ENCODE measurements at places on chromosomes 5 and 9. TPM values are rescaled to one million over a fixed set of nuclear protein-coding genes. Genes with fewer than 3 reads are reported as not detected.

DNA sequence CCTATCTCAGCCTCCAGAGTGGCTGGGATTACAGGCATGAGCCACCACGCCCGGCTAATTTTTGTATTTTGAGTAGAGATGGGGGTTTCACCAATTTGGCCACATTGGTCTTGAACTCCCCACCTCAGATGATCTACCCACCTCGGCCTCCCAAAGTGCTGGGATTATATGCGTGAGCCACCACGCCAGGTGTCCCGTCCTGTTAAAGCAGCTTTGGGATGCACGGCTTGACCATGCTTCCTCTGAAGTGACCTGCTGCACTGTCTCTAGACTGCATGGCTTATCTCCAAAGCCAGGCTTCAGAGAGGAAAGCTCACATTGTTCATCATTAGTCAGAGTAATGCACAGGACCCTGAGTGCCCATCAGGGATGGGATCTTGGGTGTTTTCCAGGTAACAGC, 45.4 kb downstream of the SEMA4D start:
- no peak for DNase-seq

- DNase-seq, result no peak
Observed at GRCh38 chr9:995192-995591, 18.7 kb downstream of the DMRT3 start.

TXNDC8 gene
- not detected for total RNA-seq

- DNase-seq, result no peak
Observed at GRCh38 chr5:120367896-120368634, 96.0 kb upstream of the PRR16 start.

SPATA31D4 gene
- not detected for total RNA-seq

DNA sequence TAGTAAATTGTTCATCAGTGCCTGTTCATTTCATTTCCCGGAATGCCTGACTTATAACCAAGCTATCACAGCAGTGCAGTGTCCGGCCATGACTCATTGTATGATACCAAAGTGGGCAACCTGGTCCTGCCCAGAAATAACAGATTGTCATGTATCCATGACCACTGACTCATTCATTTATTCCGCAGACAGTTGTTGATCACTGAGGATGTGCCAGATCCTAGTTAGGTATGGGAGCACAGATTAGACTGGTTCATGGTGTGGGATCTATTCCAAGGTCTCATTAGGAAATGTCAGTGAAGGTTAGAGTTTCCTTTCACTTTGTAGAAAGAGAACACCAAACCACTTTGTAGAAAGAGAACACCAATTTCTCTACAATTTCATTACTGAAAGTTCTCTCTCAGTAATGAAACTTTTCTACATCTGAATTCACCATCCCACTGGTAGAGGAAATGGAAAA, 8.7 kb downstream of the NREP start:
- DNase-seq, result no peak

PWWP2A gene
- total RNA-seq, result 36.7 TPM

DNA sequence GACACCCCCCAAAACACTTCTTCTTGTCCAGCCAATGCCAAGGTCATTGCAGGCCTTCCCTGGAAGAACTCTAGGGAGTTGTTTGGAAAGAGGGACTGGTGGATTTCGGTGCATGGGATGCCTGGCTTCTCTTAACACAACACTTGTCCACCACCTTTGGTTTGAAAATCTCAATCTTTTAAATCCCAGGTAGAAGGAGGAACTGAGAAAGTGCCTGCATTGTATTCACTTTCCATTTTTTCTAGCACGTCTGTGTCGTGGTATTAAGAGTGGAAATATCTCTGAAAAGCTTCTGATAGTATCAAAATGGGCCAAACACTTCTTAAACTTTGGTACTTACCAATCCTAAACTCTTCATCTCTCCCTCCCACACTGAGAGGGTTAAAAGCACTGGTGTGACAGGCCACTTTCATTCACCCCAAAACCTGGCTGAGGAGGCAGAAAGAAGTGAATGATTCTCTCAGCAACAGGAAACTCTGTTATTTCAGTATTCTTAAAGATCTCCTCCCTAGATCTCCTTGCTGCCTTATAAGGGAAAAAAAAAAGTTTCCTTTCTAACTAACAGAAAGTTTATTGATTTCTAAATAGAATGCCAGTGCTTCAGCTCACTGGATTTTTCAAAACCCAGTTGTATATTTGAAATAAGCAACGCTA, 3.9 kb upstream of the NFIB start:
- no peak for DNase-seq

GRCh38 chr5:112230606-112231005, 188.5 kb downstream of the EPB41L4A start:
- no peak for DNase-seq

DDX4 gene
- total RNA-seq, result 0.26 TPM

DNA sequence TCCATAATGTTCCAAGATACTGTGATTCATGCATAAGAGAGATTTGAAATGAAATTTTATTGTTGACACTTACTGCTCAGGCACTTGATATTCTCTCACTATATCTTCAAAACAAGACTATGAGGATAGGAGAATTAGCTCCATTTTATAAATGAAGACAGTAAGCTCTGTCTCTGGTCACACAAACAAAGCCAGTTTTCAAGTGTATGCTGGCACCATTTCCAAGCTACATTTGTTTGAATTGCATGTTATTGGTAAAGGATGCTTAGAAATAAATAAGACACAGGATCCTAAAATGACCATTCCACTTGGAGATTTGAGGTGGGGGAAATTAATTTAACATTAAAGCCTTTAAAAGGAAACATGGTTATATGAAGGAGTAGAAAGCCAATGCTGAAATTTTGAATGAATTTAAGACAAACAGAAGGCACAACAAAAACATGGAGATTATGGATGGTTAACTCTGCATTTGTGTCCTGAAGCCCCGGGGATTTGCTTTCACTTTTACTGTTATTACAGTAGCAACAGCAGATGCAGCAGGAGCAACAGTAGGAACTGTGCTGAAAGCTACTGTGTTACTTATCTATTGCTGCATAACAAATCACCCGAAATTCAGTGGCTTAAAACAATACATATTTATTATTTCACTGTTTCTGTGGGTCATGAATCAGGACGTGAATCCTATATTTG, 79.7 kb upstream of the ASTN2 start:
- DNase-seq, result no peak

DAB2IP gene
- total RNA-seq, result 26.0 TPM

DNA sequence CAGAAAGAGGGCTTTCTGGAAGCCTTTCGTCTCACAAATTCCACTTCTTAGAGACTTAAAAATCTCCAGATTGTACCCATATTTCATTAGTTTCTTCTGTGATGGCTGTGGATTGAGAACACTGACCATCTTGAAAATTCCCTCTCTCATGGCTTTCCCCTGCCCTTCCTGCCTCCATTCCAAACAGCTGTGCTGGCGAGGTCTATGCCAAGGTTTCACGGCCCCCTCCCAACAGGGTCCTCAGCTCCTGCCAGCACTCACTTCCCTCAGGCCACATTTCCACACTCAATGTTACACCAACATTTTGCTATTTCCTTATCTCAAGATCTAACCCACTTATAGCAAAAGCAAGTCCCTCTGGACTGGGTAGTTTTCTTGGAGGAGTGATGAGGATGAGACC, 40.3 kb upstream of the EQTN start:
- no peak for DNase-seq

CDC20B gene
- total RNA-seq, result not detected

DNA sequence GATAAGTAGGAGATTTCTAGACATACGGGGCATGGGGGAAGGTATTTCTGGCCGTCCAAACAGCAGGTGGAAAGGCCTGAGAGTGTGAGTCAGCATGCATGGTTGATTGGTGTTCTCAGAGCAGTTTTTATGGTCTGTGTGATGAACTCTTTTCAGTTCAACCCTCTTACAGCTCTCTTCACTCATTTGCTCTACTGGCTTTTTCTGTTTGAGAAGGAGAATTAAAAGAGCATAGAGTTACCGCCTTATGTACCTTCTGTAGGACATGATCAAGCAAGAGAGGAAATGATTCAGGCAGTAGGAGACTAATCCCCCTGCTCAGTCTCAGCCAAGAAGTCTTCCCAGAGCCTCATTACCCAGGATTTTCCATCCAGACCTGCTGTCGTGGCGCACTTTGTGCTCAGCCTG, 92.4 kb downstream of the PRDM6 start:
- DNase-seq, result no peak

DNA sequence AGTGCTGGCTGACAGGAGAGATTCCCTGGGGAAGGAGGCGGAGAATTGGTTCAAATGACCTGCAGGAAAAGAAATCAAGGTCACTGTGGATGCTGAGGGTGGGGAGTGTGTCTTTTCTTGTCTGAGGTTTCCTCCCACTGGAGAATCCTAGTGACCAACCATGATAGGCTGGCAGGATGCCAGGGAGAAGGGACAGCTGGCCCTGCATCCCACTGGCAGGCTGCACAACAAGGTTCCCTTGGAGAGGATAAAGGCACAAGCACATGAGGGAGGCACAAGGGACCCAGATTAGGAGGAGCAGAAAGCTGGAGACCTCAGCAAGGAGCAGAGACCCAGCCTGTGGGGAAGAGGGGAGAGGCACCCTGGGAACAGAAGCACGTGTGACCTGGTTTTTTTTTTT, 11.4 kb upstream of the ZDHHC12 start:
- no peak for DNase-seq

ALDH1A1 gene
- 104 TPM for total RNA-seq

DNA sequence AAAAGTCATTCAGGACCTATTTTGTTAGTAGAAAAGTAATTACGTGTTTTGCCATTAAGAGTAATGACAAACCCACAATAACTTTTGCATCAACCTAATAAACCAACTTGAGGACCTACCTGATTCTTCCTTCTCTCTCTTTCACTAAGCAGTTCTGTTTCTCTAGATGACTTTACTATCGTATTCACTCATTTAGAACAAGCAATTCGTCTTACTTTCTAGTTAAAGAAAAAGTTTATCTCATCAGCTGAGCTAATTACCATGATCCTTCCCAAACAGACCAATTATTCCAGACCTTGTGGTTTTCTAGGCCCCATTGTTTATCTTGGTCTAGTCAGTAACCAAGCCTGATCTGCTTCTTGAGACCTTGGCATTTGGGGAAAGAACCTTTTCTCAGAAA, 49.6 kb upstream of the PRDM9 start:
- DNase-seq, result no peak

DNA sequence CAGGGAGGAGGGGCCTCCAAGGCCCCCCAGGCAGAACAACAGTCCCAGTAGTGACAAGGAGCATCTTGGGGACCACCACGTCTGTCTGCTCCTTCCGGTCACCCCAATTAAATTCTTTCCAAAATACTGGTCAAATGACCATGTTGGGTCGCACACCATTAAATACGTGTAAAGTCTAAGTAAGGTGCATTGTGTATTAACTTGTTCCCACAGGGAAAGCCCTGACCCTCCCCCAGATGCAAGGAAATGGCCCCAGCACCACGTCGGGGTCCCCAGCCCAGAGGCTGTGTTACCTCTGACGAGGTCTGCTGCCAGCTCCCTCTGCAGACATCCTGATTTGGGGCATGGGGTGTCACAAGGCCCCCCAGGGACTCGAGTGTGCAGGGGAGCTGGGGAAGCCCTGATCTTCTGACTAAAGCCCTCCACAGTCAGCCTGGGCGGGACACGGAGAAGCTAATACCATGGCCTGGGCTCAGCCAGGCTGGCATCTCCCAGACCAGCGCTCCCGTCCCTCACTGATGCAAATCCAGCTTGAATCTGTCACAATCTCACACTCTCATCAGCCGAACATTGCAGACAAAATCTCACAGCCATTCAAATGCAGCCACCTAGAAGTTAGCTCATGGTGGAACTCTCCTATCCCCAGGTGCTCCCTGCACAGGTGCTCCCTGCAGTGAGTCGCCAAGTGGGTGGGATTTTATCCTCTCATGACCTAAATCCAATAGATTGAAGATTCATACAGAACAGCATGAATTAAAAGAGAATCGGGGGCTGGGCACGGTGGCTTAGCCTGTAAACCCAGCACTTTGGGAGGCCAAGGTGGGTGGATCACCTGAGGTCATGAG, 13.6 kb downstream of the TERT start:
- DNase-seq, result no peak

GRCh38 chr9:137176302-137177182, 4.7 kb upstream of the TMEM210 start:
- peak; percentile 71 for DNase-seq

DNA sequence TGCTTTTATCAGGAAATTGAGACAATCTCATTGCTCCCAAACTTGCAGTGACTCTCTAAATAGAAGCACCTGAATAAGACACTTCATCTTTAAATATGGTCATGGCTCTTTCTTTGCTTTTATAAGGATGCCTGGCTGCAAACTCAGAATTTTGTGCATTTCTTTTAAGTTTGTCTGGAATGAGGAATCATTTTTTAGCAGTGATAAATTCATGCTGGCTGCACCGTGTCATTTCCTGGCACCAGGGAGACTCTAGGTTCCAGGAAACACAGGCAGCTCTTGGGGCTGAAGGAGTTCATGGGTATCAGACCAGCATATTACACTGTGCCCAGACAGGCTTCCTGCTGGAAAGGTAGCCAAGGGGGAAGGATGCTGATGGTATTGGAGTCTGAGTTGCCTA, 109.9 kb downstream of the NUDT12 start:
- DNase-seq, result no peak

DNA sequence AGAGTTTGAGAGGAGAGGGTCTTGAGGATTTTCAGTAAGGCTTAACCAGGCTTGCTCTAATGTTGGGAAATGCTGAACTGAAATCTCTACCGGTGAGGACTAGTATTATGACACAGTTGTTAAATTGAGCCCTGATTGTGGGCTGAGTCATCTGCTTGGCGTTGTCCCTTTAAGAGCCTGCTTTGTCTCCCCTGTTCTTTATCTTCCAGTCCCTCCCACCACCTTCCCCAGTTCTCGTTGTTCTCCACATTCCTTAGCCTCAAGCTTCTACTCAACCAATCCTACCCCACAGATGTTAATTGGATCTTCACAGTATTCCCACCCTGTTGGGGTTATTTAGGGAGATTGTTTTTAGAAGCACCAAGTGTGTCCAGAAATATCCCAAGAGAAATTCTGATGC, 57.6 kb downstream of the ANKRD55 start:
- DNase-seq, result peak; percentile 56

DNA sequence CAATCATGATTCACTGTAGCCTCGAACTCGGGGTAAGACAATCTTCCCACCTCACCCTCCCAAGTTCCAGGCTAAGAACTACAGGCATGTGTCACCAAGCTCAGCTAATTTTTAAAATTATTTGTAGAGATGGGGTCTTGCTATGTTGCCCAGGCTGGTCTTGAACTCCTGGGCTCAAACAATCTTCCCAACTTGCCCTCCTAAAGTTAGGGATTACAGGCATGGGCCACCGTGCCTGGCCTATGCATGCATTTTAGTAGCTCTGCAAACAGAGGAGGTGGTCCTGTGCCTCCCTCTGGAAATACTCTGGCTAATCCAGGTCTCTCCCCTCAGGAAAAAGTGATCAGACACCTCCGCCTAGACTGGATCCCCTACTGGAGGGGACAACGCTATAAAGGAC, 21.5 kb upstream of the TRIM14 start:
- DNase-seq, result no peak
